Lower leg skin (tissue), 4 donors: ENCODE measurements at places on chromosomes 3 and 15. TPM values are rescaled to one million over a fixed set of nuclear protein-coding genes. Genes with fewer than 3 reads are reported as not detected.

Gene MCF2L2
- not detected for total RNA-seq

Gene CD200
- total RNA-seq = 3.7 TPM

Gene RHCG
- total RNA-seq = 29.0 TPM

Gene RNF168
- total RNA-seq = 28.1 TPM

DNA sequence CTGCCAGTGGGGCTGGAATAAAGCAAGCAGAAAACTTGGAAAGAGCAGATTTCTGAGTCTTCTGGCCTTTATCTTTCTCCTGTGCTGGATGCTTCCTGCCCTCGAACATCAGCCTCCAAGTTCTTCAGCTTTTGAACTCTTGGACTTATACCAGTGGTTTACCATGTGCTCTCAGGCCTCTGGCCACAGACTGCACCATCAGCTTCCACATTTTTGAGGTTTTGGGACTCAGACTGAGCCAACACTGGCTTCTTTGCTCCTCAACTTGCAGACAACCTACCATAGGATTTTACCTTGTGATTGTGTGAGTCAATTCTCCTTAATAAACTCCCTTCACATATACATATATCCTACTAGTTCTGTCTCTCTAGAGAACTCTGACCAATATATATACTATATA is 706.6 kb downstream of the NR2F2 start:
- DNase-seq = no peak
